ENCODE measurements at places on chromosomes 3 and 15.

GRCh38 chr3:51692980-51693395, 13.9 kb upstream of the GRM2 start:
- DNase-seq: no peak

DNA sequence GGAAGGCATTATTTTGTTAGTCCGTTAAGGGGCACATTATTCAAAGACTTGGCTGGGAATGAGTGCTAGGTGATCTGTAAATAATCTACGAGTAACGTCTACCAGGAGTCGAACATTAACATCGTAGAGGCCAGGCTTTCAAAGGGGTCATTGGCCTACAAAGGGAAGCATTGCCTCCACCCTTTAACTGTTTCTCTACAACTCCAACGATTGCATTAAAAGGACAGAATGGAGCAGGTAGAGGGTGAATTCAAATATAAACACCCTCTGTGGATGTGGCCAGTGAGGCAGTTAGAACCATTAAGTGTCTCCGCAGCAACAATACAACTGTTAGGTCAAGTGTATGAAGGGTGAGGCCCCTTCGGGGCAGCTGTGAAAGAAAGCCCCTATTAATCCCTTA, 126.0 kb upstream of the LMOD3 start:
- no peak for DNase-seq

DNA sequence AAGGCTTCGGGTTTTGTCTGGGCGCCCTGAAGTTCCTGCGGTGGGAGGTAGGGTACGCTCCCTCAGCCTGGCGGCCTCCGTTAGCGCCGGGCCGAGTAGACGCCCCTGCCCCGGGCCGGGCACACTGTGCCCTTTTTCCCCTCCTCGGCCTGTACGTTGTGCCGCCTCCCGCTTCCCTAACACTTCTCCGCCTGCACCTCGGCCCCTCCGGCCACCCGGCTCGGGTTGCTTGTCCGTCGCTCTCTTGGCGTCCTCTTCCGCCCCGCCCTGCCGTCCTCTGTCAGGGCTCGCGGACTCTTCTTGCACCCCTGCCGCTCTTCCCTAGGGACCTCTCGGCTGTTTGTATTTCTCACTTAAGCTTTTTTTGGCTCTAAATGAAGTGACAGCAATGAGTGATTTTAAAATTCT, 384 bp downstream of the KNL1 start:
- no peak for DNase-seq

- DNase-seq: no peak
Measured at GRCh38 chr15:80485370-80486164, 81.4 kb downstream of the ARNT2 start.

- no peak for DNase-seq
Measured at GRCh38 chr3:57063032-57063431, 2.6 kb downstream of the SPATA12 start.

GRCh38 chr3:159030138-159030670, 228.3 kb downstream of the MFSD1 start:
- DNase-seq: no peak

- no peak for DNase-seq
Measured at GRCh38 chr3:24046214-24046613, 101.1 kb downstream of the NR1D2 start.

- DNase-seq: no peak
Measured at GRCh38 chr3:126665959-126666657, 11.2 kb upstream of the TXNRD3 start.

DNA sequence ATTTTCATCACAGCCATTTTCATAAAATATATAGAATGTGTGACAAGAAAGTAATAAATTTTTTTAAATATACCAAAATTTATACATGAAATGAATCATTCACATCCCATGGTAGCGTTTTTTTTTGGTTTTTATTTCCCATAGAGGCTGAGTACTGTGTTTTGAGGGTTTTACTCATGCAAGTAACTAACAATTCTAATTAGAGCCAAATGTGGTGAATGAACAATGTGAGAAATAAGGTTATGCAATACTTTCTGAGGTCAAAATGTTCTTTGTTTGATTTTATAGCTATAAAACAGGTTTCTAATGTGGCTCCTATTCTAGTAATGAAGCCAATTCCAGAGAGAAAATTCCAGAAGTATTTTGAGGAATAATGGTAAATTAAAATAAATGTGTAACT, 386.8 kb downstream of the TBC1D5 start:
- DNase-seq: no peak

- DNase-seq: no peak
Measured at GRCh38 chr3:25086721-25087120, 341.3 kb upstream of the RARB start.

- DNase-seq: no peak
Measured at GRCh38 chr3:120664926-120665325, 17.1 kb downstream of the HGD start.

- DNase-seq: no peak
Measured at GRCh38 chr3:120450600-120451271, at the start of gene FSTL1. Gene FSTL1 (minus strand): TSS chr3:120450992. CDS start chr3:120450746, 246 bp downstream.

- no peak for DNase-seq
Measured at GRCh38 chr3:157436583-157437291, at the start of gene PTX3. Gene PTX3 (plus strand): TSS chr3:157436850. CDS start chr3:157436934, 84 bp downstream.

DNA sequence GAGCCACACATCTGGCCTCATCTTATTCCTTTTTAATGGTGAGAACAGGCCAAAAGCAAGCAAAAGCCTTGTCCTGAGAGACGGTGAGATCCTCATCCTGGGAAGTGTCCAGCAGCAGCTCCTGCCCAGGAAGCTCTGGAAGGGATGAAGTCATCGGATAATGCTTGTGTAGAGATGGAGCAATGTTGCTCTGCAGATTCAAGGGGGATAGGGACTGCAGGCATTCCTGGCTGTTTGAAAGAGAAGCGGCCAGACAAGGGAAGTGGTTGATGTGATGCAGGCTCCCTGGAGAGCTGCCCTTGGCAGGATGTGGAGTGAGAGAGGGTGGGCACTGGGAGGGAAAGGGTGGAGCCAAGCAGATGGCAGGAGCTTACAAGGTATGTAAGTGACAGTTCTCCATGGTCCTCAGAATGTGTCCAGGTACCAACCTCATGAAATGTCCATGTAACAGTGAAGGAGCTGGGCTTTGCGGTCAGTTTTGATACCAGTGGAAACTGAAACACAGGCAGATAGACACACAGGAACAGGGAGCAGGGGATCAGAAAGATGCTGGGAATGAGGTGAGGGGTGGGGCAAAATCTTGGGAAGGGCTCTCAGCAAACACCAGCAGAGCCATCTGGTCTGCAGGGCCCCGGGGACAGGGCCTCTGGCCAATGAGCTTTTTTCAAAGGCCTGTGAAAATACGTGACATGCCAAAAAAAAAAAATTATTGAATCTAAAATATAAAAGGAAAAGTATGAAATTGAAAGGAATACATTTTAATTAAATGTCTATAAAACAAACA, 32.2 kb upstream of the LACTB start:
- DNase-seq: no peak

DNA sequence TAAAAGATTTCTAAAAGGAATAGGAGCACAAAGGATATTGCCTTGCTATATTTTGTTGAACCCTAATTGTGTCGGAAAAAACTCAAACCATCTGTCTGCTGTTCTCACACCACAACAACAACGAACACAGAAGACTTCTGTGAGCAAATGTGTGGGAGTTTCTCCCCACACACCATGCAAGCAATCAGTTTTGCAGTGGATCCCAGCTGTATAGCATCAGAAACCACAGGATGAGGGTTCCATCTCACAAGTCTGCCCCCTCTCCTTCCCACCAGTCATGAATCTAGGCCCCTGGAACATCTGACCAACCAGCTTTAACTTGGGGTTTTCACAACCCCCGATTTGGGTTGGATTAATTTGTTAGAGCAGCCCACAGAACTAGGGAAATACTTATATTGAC, 91.3 kb upstream of the SLC4A7 start:
- no peak for DNase-seq

- DNase-seq: no peak
Measured at GRCh38 chr15:66908744-66909095, 156.7 kb upstream of the SMAD3 start.

DNA sequence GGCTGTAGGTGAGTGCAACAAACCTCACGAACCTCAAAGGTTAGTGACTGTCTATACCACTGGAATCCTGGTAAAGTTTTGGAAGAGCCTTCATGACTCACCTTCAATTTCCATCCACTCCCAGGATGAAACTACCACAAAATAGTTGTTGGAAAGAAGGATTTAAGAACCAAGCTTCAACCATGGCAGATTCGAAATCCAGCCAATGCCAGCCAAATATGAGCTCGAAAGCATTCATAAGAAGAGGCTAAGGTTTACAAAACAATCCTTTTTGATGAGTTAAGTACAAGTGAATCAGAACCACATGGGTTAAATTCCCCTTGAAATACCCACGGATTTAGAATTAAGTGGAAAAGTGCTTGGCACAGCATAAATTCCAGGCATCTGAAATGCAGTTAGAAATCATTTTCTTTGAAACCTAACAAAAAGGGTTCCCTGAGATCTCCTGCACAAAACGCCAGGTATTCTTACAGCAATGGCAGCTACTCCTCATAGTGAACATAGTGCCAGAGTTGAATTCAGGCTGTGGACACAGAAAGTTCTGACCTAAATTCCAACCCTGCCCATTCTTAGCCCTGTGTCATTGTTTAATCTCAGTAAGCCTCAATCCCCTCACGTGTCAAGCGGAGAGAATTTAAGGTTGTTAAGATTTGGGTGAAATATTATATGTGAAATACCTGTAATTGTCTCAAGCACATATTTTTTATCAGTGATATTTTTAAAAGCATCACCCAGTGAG, 89.2 kb downstream of the FBN1 start:
- no peak for DNase-seq

- DNase-seq: no peak
Measured at GRCh38 chr15:66586155-66586976, 20.6 kb upstream of the LCTL start.

DNA sequence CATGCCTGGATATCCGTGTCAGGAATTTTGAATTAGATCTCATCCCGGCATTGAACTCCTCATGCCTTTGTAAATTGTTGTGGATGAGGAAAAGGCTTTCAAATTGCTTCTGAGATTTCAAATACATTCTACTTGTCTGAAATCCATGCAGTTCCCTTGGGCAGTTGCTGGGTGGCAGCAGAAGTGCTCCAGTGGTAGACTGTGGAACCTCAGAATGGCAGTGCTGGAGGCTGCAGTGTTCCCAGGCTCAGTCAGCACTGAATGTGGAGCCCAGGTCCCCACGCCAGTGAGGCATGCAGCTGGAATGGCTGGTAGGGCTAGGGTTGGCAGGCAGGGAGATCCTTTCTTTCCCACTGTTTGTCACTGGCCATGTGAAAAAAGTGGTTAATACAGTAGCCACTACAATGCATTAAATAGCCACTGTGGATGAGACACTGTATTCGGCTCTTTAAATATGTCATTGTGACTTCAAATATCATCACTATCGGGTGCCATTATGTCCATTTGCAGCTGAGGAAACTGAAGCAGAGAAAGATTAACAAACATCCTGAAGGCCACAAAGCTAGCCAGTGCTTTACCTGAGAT, 98.6 kb downstream of the TPRG1 start:
- DNase-seq: no peak

DNA sequence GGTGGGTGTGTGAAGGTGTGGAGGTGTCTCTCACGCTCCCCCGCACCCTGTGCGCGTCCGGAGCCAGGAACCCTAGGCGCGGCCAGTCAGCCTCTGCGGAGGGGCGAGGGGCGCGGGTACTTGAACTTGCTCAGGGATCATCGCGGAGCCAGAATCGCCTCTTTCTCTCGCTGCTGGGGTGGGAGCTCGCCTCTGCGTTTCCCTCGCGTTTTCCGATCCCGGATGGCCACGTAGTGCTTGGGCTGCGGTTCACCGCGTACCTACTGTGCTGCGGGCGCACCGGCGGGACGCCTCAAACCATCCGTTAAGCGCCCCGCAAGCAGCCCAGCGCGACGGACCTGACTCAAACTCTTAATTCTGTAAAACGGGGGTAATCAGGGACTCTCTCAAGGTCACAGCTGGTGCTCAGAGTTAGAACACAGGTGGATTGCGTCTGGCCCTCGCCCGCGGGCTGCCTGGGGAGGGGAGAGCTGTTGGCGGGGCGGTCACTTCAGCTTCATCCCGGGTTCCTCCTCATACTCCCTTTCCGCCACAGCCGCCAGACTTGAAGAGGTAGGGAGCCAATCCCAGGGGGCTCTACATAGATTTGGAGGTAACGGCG, 686 bp downstream of the MYRIP start:
- DNase-seq: no peak

DNA sequence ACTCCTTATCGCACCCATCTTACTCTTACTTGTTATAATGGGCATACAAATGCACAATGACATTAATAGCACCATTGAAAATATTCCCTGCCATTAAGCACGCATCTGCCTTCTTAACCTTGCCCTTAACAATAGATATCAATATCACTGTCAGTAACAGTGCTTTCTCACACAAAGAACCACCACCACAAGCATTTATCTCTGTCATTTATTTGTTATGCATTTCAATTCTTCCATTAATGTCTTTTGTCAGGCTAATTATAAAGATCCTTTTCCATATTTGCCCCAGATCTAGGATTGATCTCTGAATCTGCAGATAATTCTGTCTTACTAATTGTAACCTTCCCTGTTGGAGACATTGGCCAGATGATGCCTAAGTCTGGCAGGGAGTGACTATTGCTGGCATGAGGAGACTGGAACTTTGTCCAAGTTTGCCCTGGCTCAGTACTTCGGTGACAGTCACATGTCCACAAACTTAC, 419.6 kb upstream of the TGFBR2 start:
- DNase-seq: no peak

GRCh38 chr15:45630917-45631691, 3.7 kb upstream of the SQOR start:
- DNase-seq: no peak

DNA sequence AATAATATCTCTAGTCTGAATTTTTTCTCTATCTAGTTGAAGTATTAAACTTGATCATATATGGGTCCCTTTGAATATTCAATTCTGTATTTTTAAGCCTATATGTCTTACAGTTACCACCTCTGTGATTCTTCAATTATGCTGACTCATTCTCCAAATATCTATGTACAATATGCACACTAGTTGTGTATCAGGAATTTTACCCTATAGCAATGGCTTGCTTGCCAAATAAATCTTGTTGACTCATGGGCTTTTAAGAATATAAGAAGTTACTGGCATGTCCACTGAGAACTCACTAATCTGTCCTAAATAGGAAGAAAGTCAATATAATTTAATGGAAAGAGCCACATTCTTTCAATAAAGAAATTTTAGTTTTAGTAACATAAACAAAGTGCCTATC, 656.3 kb downstream of the RBMS3 start:
- DNase-seq: no peak

DNA sequence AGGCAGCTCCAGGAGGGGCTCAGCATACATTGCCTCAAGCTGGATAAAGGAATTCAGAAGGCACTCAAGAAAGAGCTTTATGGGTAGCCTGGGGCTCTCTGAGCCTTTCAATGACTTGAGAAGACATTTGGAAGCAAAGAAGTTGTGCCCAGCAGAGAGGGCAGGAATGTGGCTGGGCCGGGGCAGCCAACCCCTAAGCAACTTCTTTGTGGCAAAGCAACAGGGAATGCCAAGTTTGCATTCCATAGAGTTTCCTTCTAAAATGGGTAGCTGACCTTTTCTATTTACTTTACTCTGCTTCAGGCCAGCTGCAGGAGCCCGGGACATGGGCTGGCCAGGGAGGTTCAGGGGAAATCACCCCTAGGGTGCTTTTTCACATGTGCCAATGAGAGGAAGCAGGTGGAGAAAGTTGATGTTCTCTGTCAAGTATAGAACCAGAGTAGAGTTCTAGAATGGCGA, 45.6 kb downstream of the CCDC12 start:
- no peak for DNase-seq
